ENCODE measurements at places on chromosomes 5 and 9. TPM values are rescaled to one million over a fixed set of nuclear protein-coding genes. Genes with fewer than 3 reads are reported as not detected.

ARL14EPL gene
- total RNA-seq: 0.29 TPM

SOX30 gene
- not detected for total RNA-seq

ZNF367 gene
- total RNA-seq: 2.3 TPM

AGXT2 gene
- not detected for total RNA-seq

DNAH5 gene
- total RNA-seq: 1.2 TPM

HABP4 gene
- total RNA-seq: 11.0 TPM

C9 gene
- not detected for total RNA-seq

UBE2QL1 gene
- not detected for total RNA-seq

Measured in myometrial cell (primary cell).